Stimulated activated CD8-positive, alpha-beta memory T cell treated with anti-CD3 and anti-CD28 coated beads, Interleukin-15, amount 100 ng/mL, for 4 hours (primary cell): ENCODE measurements at places on chromosomes 2 and 18.

DNA sequence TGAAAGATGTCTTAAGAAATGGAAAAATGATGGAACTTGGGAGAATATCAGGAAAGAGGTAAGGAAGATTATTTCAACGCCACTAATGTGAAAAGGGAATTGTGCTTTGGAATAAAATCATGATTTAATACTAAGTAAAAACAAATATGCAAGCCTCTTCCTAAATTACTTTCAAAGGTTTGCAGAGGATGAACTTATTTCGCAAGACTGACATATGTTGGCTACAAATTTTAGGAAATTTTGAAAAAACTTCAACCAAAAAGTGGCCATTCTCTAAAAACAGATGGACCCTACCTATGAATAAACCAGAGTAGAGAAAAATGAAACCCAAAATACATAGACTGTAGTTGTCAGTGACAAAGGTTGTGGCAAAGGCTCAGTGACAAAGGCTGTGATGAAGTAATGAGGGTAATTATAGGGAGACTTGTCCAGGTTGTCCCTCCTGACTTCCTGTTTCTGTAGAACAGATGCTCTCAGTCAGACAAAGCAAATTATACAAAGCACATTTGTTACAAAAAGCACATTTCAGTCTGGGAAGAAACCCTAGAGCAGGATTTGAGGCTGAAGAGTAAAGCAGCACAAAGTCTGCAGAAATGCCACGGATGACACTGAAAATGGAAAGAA is 39.5 kb downstream of the SFT2D3 start:
- DNase-seq, result no peak

- no peak for DNase-seq
Observed at GRCh38 chr2:54666131-54666633, 57.3 kb upstream of the EML6 start.

- DNase-seq, result no peak
Observed at GRCh38 chr2:145141981-145142380, 622.1 kb upstream of the ZEB2 start.

GRCh38 chr2:222307143-222307756 is 8.5 kb upstream of the PAX3 start:
- DNase-seq, result no peak

GRCh38 chr18:57149051-57149450 is 2.2 kb downstream of the BOD1L2 start:
- DNase-seq, result no peak

- no peak for DNase-seq
Observed at GRCh38 chr18:40841467-40841866, 1113.6 kb upstream of the PIK3C3 start.

GRCh38 chr2:84865181-84865783 is 15.6 kb downstream of the TRABD2A start:
- no peak for DNase-seq

GRCh38 chr2:161943011-161943410 is 131.0 kb downstream of the DPP4 start:
- DNase-seq, result no peak
